Muscle of back (tissue), 13 donors: ENCODE measurements at places on chromosomes 6 and 20. TPM values are rescaled to one million over a fixed set of nuclear protein-coding genes. Genes with fewer than 3 reads are reported as not detected.

- DNase-seq: no peak
These were observed 40.2 kb upstream of the PROKR2 start for GRCh38 chr20:5356941-5357340.

DNA sequence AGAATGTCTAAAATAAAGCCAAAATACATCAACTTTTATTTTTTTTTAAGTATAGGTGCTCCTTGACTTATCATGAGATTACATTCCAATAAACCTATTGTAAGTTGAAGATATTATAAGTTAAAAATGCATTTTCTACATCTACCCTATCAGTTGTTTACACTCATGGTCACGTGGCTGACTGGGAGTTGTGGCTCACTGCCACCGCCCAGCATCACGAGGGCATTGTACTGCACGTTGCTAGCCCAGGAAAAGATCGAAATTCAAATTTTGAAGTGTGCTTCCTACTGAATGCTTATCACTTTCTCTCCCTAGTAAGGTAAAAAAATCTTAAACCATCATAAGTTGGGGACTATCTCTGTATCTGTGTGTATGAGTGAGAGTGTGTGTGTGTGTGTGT is 126.6 kb upstream of the RIN2 start:
- no peak for DNase-seq

- DNase-seq: peak; percentile 66
These were observed 200.7 kb downstream of the BCAS1 start for GRCh38 chr20:53869466-53870258.

DNA sequence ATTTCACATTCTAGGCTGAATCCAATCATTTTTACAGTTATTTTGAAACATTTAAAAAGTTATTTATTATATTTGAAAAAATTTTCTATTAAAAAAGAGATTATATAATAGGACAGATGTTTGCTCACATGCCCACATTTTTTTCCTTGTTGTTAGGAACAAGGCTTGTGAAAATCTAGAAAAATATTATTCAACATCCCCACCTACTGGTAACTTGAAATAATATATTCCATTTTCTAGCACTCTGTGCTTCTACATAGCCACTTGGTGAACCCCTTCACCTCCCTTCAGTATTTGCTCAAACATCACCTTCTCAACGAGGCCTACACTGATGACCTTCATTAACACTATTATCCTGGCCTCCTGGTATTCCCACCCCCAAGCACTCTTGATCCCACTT is 18.3 kb upstream of the GPRC6A start:
- DNase-seq: peak; percentile 37

The PLN gene
- polyA plus RNA-seq: 10.2 TPM

GRCh38 chr20:13348311-13349234 is 127.5 kb downstream of the ISM1 start:
- peak; percentile 15 for DNase-seq

DNA sequence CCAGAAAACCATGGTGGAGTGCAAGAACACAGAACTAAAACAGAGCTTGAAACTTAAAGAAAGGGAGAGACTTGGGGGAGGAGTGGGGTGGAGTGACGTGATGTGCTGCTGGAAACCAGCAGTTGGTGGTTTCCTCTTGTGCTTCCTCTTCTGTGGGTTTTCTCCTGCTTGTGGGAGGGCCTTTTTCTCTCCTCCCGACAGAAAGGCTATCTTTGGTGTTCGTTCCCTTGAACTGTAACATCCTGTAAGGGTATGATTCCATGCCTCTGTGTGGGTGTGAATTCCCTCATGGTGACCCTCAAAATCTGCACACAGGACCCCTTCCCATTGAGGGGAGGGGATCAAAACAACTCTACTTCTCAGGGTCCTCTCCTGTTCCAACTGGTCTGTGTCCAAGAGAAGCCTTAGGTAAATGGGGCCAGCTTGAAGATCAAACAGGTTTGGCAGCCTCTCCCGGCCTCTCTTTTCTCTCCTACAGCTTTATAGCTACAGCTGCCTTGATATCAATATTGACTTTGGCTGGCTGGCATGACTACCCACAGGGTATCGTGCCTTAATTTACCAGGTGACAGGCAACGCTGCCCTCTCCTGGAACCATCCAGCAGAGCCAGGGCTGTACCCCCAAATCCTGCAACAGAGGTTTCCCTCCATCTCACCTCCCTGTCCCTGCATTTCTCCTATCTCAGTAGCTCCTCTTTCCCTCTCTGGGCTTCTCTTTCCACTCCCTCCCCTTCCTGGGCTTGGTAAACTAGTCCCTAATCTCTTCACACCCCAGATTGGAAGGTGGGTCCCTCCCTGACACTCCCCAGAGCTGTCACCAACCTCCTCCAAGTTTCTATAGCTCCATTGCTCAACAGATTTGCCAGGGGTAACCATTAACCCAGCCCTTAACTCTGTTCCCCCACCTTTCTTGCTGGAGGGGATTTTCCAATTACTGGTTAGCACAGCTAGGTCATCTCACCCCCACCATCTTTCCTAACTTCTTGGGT is 1.5 kb upstream of the MSH5 start:
- peak; percentile 83 for DNase-seq

DNA sequence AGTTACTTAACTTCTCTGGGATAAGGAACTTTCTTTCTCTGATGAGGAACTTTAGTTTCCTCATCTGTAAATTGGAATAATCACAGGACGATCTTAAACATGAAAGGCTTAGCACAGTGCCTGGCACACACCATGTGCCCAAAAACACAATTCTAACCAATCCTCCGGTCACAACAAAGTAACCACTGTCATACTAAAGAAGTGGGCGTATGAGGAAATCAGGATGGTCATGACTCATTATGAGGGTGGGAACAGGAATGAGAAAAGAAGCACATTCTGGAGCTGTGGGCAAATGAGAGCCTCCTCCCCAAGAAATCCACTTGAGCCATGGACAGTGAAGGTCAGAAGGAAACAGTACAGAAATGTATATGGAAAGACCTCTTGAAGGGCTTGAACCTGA is 82.9 kb downstream of the LRFN2 start:
- no peak for DNase-seq

GRCh38 chr20:25624500-25624939 is 706 bp upstream of the NANP start:
- DNase-seq: no peak

DNA sequence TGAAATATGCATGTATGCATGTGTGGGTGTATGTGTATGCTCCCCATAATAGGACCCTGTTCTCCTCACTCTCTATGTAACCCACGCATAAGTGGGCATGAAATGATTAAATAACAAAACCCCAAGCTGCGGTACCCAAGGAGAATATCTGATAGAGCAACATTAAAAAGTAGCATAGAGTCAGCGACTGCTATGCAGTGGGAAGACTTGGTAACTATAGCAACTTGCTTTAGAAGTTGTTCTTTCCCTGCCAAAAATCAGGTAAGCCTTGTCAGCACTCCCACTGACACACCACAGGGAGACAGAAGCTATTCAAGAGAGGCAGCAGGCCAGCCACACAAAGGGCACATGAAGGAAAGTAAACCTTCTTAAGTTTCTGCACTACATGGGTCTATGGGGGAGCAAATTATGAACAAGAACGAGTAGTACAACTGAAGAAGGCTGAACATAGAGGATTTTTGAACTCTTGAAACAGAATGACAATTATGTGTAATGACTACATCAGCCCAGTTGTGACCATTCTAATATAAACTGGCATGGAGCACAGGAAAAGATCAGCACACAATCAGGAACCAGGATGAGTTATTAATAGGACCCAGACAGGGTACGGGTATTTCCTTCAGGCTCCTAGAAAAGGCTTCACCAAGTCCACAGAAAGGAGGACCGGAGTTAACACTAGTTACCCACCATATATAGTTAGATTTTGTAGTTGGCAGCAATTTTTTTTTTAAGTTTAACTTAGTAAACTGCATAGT is 89.9 kb downstream of the GPR6 start:
- DNase-seq: peak; percentile 41

The GSS gene
- 28.5 TPM for polyA plus RNA-seq

GRCh38 chr6:7051780-7052442 is 55.9 kb upstream of the RREB1 start:
- DNase-seq: peak; percentile 67

The CRISP3 gene
- 0.46 TPM for polyA plus RNA-seq
